Activated T-cell treated with anti-CD3 and anti-CD28 coated beads for 4 hours (primary cell): ENCODE measurements at places on chromosomes 2 and 18.

DNA sequence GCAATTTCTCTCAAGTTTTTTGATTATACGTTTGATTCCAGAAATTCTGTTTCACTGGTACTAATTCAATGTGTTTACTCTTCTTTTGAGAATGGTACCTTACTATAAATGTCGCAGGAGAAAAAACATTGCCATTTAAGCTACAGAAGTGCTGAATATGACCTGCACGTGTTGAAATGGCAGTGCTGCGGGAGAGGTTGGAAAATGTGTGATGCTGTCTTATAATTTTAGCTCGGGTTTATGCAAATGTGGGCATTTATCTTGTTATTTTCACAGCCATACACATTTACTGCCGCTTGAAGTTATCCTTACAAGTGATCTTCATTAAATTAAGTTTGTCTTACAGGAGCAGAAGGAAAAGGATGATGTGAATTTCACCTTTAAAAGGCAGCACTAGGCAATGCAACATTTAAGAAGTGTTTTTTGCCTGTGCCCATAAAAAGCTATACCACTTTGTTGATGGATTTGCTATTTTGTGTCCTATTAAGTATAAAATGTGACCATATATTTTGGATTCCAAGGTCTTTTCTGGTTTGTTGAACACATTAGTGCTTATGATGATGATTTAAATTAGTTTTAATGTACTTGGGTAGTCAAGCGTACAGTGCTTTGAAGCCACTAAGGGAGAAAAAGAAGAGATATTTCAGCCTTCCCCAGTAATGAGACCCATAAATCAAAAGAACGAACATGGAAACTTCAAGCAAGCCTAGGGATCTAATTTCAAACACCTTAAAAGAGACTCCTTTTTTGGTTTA, 112.1 kb downstream of the LTBP1 start:
- DNase-seq: no peak

DNA sequence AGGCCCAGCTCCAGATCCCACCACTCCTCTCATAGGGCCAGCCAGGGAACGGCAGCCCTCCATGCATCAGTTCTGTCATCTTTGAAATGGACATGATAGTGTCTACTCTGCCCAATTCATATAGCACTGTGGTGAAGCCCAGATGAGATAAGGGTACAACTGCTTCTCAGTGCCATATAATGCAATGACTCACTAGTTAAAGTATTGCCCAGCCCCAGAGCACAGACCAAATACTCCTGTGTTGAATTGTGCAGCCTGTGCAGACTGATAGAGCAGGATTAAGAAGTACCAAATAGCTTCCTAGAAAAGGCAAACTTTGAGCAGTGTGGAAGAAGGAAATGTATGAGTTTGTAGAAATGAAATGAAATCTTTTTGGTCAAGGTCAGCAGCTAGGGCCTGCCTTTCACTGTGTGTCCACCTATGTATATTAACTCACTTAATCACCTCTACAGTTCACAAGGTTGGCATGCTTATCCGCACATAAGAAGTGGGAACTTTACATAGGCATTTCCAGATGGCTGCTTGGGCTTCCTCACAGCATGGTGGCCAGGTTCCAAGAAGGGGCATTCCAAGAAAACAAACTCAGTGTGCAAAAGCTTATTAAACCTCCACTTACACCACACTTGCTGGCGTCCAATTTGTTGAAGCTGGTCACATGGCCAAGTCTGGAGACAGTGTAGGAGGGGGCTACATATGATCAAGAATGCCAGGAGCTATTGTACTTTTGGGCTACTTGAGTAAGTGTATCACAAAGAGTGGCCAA, 102.8 kb upstream of the COPS8 start:
- no peak for DNase-seq

DNA sequence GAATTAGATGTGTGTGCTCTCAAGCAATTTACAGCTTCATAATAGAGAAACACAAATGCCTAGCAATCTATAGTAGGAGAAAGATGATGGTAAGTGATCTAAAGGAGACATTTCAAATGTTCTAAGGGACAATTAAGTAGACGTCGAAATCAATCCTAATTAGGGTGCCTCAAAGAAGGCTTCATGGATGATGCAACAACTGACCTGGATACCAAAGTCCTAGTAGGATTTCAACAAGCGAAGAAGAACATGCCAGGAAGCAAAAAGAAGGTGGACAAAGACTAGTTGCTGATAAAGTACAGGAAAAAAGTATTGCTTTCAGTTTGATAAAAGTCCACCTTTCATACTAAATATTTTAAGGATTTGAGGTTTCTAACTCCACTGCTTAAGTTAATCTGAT, 12.5 kb downstream of the FIGN start:
- no peak for DNase-seq

DNA sequence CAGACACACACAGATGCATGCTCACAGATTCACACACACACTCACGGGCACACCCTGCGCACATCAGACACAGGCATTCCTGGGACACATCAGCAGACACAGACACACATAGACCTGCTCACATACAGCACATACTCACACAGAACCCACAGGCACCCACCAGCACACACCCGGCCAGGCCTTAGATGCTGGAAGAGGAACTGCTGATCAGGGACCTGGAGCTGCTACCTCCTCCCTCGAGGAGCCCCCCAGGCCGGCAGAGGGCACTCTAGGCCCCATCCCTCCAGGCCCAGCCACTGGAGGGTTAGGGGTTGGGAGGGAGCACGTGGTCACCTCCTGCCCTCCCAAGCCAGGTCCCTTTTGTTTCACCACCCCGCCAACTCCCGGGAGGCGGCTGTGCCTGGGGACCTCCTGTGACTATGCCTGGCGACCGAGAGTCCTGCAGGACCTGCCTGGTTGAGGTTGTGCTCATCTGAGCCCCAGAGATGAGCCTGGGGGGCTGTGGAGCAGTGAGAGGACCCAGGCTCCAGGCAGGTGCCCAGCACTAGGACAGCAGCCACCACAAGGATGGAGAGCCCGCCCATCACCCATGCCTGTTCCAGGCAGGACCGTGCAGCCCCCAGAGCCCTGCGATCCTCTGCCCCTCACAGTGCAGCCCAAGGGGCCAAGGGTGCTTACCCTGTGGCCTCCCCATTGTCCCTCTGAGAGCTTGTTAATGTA, 21.0 kb upstream of the PTMA start:
- DNase-seq: peak; percentile 59

GRCh38 chr2:232322560-232323327, 55.8 kb upstream of the ALPP start:
- no peak for DNase-seq

DNA sequence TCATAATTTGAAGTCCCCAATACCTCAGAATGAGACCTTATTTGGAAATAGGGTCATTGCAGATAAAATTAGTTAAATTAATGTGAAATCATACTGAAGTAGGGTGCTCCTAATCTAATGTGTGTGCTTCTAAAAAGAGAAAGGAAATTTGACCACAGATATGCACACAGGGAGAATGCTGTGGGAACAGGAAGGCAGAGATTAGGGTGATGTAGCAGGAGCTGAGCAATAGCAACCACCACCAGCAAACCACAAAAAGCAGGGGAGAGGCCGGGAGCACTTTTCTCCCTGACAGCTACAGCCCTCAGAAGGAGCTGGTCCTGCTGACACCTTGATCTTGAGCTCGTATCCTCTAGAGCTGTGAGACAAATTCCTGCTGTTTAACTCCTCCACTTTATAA, 24.6 kb upstream of the SCG2 start:
- DNase-seq: no peak

DNA sequence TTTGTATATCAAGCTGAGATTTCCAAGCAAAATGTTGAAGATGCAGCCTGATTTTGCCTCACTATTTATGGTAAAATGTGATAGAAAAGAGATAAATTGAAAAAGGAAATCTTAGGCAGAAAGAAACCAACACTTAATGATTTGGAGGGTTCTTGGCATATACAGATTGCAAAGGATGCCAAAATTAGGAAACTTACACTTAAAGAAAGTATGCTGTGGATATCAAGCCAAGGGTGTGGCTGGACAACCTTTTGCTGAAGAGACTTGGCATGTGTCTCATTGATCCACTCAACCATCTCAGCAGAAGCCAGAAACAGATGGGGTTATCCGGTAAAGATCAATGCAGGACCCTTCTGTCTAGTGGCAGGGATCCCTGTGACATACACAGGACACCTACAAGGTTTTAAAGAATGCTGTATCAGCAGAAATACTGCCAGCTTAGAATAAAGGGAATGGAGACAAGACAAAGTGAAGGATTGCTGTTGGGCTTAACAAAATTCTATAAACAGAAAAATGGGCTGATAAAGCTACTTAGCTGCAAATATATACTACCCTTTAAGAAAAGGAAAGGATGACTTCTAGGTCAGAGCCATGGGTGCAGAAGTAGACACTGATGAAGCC, 107.3 kb upstream of the CYP26B1 start:
- DNase-seq: no peak

- no peak for DNase-seq
Observed at GRCh38 chr2:73081181-73081671, 9.7 kb upstream of the SFXN5 start.

- no peak for DNase-seq
Observed at GRCh38 chr18:48996901-48997463, 46.2 kb upstream of the SMAD7 start.

- DNase-seq: no peak
Observed at GRCh38 chr2:202056611-202057010, 16.4 kb upstream of the KIAA2012 start.

- DNase-seq: no peak
Observed at GRCh38 chr2:1209246-1209645, 204.0 kb upstream of the TPO start.

GRCh38 chr2:138689705-138690104, 90.5 kb downstream of the NXPH2 start:
- no peak for DNase-seq

- no peak for DNase-seq
Observed at GRCh38 chr2:3644246-3644525, 13.8 kb upstream of the ALLC start.

DNA sequence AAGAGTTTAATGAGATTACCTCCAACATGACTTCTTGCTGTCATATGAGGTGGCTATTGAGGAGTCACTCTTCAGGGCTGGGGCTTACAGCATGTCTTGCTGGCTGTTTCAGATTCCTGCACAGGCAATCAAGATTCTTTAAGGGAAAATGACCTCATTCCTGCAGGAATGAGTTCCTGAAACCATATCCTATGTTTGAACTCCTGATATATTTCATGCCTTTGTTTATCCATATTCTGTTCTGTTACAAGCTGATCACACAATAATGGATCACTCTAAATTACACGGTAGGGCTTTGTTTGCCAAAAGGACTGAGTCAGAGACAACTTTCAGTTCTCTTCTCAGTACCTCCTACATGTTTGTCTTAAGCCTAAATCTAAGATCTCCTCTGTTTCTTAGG, 879.8 kb upstream of the PIK3C3 start:
- no peak for DNase-seq

DNA sequence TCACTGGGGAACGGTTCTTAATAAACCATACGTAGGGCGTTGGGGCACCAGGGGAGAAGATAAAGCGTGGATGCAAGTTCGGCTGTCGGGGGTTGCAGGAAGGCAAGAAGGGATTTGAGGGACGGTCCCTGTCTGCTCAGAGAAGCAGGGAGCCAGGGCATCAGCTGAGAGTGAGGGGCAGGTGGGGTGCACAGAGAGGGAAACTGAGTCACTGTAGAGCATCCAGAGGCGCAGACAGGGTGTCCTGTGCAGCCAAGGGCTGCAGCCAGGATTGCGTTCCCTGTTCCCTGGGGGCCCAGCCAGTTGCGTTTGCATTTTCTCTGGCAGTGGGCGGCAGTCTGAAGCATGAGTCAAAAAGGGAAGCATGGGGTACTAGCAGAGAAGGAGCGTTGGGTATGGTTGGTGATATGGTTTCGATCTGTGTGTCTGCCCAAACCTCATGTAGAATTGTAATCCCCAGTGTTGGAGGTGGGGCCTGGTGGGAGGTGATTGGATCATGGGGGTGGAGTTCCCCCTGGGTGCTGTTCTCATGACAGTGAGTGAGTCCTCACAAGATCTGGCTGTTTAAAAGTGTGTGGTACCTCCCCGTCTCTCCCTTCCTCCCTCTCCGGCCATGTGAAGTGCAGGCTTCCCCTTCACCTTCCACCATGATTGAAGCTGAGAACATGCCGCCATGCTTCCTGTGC, 202.9 kb downstream of the NDUFA10 start:
- no peak for DNase-seq

DNA sequence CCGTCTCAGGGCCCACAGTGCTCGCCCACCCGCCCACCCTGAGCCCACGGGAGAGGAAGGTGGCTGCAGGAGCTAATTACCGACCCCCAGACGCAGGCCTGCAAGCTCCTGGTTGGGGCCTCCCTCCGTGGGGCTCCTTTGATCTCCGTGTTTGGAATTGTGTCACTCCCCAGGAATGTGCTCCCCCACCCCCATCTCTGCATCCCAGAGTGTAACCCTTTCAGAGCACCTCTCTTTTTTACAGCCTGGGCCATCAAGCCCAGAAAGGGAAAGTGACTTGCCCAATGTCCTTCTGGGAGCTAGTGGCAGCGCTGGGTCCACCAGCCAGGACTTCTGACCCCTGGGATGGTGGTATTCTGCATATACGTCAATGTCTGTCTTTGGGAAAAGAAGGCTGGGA, 335.1 kb downstream of the CYRIA start:
- no peak for DNase-seq

DNA sequence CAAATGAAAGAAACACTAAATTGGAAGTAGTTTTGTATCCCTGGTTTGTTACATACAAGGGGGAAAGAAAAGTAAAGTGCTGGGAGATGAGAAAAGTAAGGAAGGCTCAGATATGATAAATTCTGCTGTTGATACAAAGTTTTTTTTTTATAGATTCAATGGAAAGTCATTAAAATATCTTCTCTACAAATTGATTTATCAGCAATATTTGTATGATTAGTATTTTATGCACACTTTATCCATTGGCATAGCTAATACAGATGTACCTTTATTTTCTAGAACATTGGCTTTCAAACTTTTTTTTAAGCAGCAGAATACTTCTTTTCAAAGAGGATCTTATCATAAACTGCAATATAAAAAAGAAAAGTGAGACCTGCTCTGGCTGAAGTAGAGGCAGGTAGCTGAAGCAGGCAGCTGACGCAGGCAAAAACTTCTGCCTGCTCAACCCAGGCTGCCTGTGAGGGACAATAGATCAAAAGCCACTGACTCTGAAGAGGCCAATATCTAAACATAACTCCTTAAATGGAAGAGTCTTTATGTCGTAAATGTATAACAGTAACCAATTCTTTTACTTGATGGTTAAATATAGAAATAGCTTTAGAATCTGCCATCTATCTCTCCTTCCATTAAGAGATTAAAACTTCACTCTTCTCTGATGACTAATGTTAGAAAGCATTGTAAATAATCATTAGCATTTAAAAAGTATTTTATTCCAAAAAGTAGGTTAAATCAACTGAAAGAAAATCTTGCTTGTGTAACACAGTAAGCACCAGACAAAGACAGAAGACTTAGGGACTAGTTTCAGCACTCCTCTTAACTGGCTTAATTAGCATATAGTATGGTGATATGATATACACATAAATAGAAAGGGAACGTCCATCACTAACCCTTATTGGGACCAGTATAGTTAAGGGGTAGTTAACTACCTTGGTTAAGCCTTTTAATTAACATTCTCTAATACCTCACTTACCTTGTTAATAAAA, 174.2 kb downstream of the SLC39A10 start:
- DNase-seq: no peak

- DNase-seq: no peak
Observed at GRCh38 chr2:114714313-114714712, 271.9 kb downstream of the DPP10 start.
